Midbrain (tissue), 1 donor: ENCODE measurements at places on chromosomes 16 and 17.

- no peak for DNase-seq
These were observed 12.1 kb downstream of the CA5A start for GRCh38 chr16:87924041-87924810.

GRCh38 chr17:15651583-15652110, 32.1 kb upstream of the FBXW10B start:
- DNase-seq = peak; percentile 70

DNA sequence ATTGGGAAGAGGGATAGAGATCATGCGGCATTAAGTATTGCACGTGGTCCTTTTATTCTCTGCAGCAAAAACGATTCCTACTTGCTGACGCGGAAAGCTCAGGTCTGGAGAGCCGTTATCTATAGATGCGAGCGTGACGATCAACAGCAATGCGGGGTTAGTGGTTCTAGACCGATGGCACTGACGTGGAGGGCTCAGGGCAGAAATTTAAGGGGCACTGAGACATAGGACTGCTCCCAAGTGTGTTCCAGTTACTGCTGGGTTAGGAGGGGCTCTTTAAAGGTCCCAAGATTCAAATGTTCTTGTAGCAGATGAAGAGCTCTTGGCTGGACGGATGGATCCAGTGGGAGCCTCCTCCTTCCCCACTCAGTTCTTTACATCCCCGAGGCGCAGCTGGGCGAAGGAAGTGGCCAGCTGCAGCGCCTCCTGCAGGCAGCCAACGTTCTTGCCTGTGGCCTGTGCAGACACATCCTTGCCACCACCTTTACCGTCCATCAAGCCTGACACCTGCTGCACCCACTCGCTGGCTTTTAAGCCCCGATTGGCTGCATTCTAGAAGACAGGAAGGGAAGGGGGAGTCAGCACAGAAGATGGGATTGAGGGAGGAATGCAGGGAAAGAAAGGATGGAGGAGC, 732 bp upstream of the EXOSC6 start:
- no peak for DNase-seq

DNA sequence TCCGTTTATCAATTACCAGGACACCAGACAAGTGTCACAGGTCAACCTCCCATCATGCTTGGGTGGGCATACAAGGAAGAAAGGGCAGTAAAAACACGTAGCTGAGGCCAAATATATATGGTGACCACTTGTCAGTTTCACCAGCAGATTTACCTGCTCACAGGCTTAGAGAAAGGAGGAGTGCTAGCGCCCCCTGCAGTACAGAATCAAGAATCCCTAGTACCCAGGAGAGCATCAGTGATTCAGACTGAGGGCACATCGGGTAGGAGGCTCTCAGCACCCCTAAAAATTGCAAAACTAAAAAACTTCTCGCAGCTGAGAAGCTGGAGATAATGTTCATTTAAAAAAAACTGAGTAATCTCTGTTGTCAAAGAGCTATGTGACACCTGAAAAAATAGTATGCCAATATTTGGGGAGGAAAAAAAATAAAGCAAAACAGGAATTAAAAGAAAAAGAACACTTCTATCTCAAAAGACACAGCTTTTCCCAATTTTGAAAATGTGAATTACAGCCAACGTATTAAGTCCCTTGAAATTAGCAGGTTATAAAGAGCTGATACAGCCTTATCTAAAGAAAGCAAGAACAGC, 21.2 kb upstream of the MON1B start:
- DNase-seq = no peak

GRCh38 chr16:49698453-49698815, 157.5 kb downstream of the ZNF423 start:
- no peak for DNase-seq
